ENCODE measurements at places on chromosomes 3 and 15.

DNA sequence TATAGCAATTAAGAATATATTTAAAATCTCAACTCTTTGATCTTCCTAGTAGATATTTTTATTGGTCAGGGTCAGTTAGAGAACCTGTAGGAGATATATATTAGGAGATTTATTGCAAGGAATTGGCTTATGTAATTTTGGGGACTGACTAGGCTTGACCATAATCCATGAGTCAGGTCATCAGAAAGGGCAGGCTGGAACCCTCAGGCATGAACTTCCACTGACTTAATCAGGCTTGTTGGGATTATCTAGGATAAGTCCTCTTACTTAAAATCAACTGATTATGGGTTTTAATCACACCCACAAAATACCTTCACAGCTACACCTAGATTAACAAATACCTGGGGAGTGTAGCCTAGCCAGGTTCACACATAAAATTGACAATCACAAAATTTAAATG is 156.1 kb downstream of the MYRIP start:
- no peak for DNase-seq

GRCh38 chr3:112734171-112734570 is 93.2 kb upstream of the CCDC80 start:
- no peak for DNase-seq

- peak; percentile 99 for DNase-seq
Observed at GRCh38 chr3:150546226-150547044, at the start of the genes EIF2A and SERP1. TSS of gene EIF2A (plus strand) at chr3:150546787. CDS start at chr3:150546803, 16 bp downstream. TSS of gene SERP1 (minus strand) at chr3:150546496. CDS start at chr3:150546135, 361 bp downstream.

DNA sequence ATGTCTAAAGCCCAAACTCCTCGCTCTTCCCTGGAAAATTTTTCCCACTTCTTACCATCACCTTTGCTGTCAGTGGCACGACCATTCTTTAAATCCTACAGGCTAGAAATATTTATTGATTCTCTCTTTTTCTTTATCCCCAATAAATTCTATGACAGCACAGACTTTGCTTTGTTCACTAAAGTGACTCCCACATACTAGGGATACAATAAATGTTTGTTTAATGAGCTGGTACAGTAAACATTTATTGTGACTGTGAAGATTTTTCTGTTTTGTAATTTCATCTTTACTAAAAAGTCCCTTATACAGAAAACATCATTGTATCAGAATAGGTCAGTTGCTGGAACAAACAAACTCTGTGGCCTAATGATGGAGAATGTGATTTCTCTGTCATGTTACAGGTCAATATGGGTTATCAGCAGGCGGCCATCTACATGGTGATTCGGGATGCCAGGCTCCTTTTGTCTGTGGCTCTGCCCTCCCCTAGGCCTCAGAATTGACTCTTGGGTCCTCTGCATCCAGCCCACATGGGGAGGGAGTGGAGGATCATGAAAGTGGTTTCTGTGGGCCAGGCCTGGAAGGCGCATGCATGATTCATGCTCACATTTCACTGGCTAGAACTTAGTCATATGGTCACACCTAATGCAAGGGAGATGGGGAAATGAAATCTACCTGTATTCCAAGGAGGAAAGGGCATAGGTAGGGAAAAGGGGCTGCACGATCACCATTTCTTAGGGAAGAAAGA is 22.7 kb upstream of the KNG1 start:
- no peak for DNase-seq

DNA sequence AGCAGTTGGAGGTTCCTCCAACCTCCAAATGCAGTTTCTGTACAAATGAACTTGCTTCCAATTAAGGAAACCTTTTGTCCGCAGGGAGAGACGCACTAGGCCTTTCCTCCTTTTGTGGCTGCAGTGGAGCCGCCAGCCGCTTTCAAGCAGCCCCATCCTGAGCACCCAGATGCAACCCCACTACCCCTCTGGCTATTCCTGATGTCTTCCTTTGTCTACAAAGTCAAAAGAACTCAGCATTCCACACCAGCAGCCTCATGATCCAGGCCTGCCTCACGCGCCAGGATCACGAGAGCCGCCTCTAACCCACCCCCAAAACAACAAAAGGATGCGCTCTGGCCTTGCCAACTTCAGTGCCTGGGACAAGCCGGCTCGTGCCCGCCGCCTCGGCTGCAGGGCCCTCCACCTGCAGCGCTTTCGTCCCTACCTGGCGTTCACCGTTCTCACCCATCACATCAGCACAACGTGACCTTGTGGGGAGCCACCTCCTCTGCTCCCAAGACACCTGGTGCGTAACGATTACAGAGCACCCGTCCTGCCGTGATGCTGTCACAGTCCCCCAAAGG is 48.2 kb upstream of the MUC4 start:
- no peak for DNase-seq

DNA sequence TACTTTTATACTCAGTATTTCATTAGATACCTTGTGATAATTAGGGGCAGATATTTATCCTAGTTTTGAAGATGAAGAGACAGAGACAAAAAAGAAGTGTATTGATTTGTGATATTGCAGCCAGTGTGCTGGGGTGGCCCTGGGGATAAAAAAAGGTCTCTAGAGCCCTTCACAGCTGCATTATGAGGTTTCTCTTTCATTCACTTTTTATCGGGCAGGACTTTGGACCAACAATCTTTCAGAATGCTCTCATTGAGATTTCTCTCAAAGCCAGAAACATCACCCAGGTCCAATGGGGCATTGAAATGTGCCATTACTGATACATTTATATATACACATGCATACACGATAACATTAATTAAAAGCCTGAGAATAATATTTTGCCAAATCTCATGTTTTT is 20.5 kb upstream of the SELENOT start:
- no peak for DNase-seq

DNA sequence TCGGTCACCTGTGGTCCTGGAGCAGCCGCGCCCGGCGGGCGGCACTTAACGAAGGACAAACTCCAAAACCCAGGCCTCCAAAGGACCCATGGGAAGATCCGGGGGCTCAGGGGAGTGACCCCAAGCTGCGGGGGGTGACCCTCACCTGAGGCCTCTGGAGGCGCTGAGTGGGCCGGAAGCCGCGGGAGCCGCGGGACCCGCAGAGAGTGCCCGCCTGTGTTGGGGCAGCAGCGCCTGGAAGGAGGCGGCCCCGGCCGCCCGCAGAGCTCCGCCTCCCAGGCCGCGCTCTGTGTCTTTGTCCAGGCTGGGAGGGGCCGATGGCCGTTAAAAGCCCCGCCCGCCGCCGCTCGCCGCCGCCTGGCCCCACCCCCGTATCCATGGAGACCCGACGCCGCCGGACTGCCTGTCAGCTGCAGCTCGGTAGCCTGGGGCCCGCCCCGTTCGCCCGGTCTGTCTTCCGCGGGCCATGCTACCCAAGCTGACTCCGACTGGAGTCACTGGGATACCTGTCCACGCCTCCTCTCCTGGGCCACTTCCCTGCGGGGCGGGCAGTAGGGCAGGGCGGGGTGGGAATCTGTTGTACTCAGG is 15.3 kb upstream of the FANCD2 start:
- peak; percentile 75 for DNase-seq

DNA sequence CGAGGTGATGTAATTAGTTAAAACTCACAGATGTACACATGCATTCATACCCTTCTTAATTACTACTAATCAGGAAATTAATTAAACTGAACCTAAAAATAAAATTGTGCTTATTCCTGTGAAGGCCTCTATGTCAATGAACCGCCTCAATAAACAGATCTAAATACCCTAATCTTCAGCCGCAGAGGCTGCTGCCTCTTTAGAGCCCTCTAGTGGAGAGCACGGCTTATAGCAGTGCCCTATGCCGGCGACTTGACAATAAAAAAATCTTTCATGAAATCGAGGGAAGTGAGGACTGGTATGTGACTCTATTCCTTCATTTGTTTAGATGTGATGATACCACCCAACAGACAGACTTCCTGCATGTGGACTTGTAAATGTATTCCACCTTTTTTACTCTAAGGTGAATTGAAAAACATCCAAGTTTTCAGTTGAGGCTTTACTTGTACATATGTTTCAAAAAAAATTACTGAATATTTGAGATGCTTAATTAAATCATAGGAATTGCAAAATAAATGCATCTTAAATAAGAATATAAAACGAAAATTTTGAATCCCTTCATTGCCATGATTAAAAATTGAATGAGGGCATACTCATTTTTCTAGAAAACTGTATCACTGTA is 8.3 kb upstream of the EPHA3 start:
- no peak for DNase-seq

DNA sequence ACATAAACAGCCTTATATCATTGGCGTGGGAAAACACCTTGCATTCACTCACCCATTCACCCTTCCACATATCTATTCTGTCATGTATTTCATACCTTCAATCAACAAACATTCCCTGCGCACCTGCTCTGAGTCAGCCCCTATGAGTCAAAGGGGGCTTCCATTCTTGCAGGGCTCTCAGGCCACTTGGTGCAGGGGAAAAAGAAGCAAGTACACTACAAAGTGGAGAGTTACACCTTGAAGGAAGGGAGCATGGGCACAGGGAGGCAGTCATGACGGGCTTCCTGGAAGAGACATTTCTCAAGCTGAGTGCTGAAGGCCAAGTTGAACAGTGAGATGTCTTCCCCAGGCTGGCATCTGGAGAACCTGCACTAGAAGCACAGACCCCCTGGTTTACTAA is 4.6 kb upstream of the AMOTL2 start:
- DNase-seq: no peak

DNA sequence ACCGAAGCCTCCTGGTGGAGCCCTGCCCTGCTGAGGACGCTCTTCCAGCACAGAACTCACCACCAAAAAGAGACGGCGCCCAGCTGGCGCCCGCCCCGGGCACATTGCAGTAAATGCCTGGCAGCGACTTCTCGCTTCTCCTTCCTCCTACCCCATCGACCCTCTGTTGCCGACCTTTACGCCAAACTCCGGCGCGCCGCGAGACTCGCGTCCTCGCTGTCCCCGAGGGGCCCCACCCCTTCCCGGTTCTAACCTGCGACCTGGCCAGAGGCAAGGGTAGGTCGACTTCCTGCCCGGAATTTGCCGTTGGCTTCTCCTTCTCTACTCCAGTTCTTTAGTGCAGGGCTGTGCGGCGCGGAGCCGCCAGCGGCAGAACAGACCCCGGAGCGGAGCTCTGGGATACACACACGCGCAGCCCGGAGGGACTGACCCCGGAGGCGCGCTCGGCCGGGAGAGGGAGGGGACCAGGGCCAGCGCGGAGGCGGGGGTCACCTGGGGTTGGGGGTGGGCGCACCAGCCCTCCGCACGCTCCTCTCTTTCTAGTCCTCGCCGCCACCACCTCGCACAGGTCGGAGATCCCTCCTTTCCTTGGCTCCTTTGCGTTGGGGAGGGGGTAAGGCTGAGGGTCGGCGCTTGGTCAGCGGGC is 226.6 kb upstream of the AZI2 start:
- peak; percentile 14 for DNase-seq

DNA sequence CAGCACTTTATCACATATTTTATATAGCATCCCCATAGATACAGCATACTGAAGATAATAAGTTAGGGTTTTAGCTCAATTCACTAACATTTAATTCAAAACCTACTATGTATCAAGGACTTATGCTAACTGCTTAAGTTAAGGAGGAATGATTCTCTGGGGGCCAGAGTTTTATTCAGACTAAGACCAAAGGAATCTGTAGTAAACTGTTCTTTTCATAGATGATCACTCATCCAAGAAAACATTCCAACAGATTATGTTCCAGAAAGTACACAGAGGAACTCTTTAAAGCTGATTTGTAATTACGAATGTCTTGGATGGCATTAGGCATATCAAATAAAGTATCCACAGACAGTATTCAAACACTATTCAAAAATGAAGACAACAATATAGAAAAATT is 226.4 kb downstream of the SCAPER start:
- DNase-seq: no peak

- no peak for DNase-seq
Observed at GRCh38 chr3:47008234-47008796, 28.8 kb downstream of the NBEAL2 start.

- no peak for DNase-seq
Observed at GRCh38 chr3:38588371-38588971, 61.0 kb downstream of the SCN5A start.

DNA sequence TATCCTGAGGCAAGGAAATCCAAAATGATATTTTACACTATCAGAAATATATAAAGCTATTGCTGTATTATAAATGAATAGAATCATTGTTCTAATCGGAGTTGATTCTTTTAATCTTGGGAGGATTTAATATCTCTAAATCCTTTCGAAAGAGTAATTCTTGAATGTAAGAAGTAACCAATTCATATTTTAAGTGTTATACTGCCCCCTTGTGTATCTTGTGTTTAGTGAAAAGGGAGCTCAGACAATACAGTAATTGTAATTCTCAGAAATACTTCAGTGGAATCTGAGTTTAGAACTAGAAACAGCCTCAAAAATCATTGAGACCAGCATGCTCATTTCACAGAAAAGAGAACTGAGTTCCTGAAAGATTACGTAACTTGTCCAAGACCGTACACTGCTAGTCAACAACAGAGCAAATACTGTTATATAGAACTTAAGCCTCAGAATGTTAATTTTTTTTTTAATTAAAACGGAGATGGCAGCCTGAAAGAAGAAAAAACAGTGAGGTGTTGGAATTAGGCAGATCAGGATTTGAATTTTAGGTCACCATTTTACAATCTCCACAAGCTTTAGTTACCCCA is 42.9 kb downstream of the PLCH1 start:
- peak; percentile 32 for DNase-seq

- no peak for DNase-seq
Observed at GRCh38 chr3:192005989-192006388, 545.0 kb downstream of the PYDC2 start.

- no peak for DNase-seq
Observed at GRCh38 chr3:13507570-13508339, 27.6 kb downstream of the HDAC11 start.

- no peak for DNase-seq
Observed at GRCh38 chr3:73448041-73448440, 176.7 kb downstream of the PDZRN3 start.

DNA sequence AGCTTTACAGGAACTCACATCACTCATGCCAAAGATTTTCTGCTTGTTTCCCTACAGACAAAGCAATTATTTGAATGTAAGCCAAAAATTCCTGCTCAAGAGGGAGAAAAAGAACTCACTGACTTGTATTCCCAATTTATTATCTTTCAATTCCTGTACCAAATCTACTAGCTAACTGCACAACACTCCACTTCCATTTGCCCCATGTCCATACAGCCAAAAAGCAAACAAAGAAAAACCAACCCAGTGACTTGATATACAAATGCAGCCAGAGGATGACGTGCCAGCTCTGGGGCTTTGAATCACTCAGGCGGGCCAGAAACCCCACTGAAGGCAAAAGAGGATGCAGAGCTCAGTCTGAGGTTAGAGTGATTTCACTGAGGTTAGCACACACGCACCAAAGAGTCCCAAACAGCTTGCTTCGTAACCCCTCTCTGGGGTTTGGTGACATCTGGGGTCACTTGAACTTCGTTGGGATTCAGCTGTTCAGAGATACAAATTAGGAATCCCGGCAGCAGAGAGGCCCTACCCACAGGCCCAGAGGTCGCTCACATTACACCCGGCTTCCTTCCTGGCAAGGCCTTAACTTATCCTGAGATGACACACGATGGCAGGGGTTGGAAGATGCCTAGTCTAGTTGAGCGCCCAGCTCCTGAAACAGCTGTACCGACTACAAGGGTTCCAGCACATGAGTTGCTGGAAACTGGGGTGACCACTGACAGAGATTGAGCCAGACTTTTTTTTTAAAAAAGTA is 1.6 kb downstream of the RFTN1 start:
- no peak for DNase-seq
